Iris pigment epithelial cell (primary cell): ENCODE measurements at places on chromosomes 16 and 17.

DNA sequence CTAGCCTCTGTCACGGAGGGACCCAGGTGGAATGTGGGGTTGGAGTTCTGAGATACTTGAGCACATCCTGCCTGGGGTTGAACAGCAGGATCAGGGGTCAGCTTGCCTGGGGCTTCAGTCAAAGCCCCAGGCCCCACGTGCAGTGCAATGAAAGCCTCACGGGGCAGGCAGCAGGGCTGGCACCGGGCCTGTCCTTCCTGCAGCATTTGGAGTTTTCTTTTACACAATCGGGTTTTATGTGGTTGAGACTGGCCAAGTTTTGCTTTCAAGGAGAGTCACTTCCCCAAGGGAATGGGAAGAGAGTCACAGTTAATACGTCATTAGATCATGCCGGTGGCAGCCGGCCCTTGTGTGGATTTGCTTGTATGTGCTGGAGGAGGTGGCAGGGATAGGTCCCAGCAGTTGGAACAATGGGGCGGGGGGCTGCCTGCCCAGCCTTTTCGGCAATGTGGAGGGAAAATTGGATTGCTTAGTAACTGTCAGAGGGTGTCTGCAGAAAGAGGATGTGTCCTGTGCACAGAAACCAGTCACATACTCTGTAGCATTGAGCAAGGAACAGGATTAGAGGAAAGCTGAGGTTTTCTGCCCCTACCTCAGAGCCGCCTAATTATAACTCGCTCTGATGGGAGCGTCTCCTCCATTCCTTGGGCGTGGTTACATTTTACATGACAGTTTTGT, 4.5 kb downstream of the RMI2 start:
- peak; percentile 48 for DNase-seq

DNA sequence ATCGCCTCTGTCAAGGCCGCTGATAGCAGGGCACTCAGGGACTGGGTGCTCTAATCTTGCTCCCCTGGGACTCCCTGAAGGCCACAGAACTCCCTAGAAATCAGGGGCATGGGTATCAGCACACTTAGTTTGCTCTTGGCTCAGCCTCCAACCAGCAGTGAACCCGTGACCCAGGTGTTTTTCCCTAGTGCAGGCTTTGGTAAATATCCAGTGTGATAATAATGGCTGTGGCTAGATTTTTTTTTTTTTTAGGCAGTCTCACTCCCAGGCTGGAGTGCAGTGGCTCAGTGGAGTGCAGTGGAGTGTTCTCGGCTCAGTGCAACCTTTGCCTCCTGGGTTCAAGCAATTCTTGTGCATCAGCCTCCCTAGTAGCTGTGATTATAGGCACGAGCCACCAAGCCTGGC, 10.3 kb downstream of the NUPR1 start:
- DNase-seq = no peak

DNA sequence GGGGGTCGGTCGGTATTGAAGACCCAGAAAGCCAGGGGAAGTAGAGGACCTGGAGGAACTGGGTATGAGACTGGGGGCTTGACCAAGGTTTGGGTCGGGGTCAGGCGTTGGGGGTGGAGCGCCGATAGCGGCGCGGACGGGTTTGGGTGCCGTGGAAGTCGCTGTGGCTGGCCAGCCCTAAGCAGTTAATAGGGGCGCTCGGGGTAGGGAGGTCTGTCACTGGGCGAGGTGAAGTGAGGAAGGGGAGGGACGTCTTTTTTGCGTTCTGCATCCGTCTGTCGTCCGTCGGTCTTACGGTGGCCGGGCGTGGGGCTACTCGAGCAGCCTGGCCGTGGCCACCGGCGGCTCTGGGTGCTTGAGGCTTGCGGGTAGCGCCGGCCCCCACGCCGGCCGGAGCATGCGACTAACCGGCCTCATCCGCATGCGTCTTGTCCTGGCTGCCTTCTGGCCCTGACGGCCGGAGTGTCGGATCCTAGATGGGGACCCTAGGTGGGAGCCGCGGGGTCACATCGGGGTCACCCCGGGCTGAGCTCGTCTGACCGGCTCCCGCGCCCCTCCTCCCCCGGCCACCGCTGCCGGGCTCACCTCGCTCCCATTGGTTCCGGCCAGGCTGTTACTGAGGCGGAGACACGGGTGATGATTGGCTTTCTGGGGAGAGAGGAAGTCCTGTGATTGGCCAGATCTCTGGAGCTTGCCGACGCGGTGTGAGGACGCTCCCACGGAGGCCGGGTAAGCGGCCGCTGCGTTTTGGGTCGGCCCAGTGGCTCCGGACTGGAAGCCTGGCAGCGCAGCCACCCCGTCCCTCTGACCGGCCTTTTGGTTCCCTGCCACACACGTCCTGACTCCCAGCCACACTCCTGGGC, 10.3 kb upstream of the TMEM88 start:
- DNase-seq = peak; percentile 97

DNA sequence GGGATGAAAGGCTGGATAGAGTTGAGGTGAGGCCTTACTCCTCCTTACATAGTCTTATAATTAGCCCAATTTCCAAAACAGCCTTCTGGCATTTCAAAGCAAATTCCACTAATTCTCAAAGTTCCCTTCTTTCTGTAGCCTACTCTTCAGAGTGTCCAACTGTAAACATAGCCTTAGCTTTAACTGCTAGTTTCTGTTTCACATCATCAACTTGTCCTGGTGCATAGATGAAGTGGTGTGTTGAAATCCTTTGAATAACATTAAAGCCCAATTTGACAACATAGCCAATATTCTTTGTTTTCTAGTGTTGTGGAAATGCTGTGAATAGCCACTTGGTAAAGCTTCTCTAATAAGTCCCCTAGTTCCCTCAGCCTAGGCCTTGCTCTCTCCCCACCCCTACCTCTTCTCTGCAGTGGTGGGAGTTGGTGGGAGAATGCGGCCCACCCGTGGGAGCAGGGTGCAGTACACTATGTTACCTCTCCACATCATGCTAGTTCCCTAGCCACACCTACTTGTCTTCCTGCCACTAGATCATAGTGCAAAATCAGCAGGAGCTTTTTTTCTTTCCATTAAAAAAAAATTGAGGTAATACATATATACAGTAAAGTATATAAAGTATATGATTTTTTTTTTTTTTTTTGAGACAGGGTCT, 127.0 kb upstream of the HAS3 start:
- DNase-seq = peak; percentile 42

DNA sequence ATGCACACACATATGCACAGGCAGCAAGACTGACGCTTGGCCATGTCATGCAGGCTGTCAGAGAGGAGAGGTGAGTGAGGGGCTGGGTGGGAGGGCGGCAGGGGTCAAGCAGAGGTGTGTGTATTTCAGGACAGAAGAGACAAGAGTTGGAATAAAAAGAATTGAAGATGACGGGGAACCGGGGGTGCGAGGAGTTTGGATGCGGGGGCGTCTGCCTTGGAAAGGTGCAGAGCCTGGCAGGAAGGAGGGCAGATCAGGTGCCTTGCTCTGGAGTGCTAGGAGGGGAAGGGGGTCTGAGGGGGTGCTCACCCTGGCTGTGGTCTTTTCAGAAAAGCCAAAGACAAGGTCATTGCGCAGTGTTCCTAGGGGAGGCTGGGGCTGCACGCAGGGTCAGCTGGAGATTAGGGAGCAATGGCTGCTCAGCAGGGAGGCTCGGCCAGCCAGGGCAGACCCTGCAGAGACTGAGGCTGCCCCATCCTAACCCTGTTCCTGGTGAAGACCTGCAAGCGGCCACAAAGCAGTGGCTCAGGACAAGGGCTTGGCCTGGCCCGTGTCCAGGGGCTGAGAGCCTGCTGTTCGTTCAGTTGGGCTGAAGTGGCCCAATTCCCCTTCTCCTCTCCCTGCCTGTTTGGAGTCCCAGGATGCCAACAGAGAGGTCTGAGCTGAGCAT, 23.7 kb upstream of the CBX4 start:
- no peak for DNase-seq

GRCh38 chr16:27759301-27759871, 209.4 kb downstream of the KATNIP start:
- peak; percentile 79 for DNase-seq

DNA sequence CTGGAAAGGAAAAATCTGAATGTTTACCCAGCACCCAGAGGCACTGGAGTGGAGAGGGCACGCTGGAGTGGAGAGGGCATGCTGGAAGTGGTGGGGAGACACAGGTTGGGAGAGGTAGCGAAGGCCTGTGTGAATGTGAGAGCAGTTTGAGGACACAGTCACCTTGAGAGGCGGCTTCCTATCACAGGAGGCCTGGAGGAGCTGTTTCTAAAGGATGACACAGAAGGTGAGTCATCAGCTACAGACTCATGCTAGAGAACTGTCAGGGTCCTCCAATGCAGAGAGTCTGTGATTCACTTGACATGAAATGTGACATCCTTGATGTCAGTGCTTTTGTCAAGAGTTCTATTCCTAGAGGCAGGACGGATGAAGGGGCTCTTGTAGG, 13.8 kb downstream of the CTRL start:
- DNase-seq = peak; percentile 87

DNA sequence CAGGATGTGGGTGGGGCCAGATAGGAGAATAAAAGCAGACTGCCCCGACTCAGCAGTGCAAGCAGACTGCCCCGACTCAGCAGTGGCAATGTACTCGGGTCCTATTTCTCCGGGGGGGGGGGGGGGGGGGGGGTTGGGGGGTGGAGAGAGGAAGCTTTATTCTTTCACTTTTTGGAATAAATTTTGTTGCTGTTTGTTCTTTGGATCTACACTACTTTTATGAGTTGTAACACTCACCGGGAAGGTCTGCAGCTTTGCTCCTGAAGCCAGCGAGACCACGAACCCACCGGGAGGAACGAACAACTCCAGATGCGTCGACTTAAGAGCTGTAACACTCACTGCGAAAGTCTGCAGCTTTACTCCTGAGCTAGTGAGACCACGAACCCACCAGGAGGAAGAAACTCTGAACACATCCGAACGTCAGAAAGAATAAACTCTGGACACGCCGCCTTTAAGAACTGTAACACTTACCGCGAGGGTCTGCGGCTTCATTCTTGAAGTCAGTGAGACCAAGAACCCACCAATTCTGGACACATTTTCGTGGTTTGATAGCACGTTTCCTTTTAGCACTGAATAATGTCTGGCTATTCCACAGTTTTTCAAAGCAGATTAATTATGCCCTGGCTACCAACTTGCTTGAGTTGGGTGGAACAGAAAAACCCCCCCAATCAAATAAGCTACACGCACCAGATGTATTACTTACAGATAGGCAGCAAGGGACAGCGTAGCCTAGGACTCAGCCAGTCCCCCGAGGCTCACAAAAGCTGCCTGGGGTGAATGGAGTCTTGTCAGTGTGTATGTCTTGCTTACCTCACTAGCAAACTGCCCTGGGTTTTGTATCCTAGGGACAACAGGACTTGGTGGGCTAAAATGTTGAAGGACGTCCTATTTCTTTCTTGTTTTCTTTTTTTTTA, 11.9 kb downstream of the FZD2 start:
- no peak for DNase-seq

GRCh38 chr17:77165577-77165976, 24.8 kb downstream of the SEC14L1 start:
- no peak for DNase-seq

- peak; percentile 78 for DNase-seq
Measured at GRCh38 chr16:28210979-28211588, 681 bp downstream of the XPO6 start.

GRCh38 chr16:83895942-83896341, 3.0 kb upstream of the MLYCD start:
- DNase-seq = no peak

GRCh38 chr16:56609463-56609921, 1.1 kb downstream of the MT2A start:
- DNase-seq = peak; percentile 93

DNA sequence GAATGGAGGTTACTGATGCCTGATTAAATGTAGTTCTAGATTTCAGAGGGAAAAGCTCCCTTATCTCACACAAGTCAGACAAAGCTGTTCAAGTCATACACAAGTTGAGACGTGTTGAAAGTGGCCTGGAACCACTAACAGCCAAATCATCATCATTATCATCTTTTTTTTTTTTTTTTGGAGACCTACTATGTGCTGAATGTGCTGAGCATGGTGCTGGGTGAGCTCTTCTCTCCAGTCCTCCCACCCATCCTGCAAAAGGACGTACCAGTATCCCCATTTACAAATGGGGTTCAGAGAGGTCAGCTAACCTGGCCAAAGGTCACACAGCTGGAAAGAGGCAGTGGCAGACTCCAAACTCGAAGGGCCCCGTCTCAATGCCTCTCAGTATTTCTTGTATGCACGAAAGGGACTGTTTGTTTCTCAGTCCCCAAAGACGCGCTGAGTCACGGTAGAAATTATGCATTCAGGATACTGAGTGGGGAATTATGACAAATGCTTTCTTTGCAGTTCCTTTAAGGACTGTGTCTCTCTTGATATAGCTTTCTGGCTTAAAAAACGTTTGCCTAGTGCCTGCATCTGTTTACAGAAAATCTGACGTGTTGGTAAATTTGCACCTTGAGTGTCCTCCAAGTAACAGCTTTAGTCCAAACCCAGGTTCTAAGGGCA, 235.5 kb downstream of the XYLT1 start:
- DNase-seq = no peak

- DNase-seq = peak; percentile 82
Measured at GRCh38 chr17:19418251-19418992, 7.4 kb downstream of the RNF112 start.

DNA sequence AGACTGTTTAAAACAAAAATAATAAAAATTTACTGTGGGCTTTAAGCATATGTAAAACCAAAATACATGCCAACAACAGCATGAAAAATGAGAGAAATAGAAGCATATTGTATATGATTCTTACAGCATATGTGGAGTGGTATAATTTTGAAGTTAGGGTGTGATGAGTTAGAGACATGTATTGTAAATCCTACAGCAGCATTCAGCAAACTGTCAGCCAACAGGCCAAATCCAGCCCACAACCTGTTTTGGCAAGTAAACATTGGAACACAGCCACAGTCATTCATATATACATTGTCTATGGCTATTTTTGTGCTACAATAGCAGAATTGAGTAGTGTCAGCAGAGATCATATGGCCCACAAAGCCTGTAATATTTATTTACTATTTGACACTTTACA, 42.3 kb downstream of the ZNF18 start:
- DNase-seq = no peak

DNA sequence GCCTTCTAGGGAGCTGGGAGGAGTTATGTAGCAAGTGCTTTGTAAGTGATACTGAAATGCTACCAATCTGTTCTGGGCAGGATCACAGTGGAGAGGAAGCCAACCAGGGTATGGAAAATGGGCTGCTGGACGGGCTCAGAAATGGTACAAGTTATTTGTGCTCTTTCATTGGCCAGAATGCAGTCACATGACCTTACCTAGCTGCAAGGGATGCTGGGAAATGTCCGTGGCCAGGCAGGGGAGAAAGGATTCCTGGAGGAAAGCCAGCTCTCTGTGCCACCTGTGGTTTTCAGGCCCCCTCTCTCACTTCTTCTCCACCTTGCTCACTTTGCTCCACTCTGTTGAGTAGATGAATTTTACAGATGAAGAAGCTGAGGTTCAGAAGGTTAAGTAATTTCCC, 4.8 kb downstream of the EEF2K start:
- DNase-seq = no peak

DNA sequence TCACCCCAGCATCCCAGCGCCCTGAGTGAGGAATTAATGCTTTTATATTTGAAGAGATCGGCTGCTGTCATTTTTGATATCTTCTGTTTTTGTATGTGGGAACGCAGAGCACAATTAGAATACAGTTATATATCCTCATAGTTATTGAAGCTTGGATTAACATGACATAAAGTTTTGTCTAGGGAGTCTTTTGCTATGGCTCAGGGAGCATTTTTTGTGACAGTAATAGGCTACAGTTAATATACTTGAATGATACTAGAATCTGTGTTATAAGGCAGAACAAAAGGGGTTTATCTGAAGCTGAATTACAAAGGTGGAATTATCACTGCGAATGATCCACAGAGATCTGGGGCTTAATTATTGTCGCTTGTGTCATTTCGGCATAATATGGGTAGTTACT, 239.4 kb downstream of the MSI2 start:
- DNase-seq = no peak

- DNase-seq = no peak
Measured at GRCh38 chr16:50215680-50216079, 50.7 kb upstream of the ADCY7 start.
